ENCODE measurements at places on chromosomes 11 and 22.
A peak's percentile ranks its signal among the peaks of the same experiment; 100 is the strongest.

DNA sequence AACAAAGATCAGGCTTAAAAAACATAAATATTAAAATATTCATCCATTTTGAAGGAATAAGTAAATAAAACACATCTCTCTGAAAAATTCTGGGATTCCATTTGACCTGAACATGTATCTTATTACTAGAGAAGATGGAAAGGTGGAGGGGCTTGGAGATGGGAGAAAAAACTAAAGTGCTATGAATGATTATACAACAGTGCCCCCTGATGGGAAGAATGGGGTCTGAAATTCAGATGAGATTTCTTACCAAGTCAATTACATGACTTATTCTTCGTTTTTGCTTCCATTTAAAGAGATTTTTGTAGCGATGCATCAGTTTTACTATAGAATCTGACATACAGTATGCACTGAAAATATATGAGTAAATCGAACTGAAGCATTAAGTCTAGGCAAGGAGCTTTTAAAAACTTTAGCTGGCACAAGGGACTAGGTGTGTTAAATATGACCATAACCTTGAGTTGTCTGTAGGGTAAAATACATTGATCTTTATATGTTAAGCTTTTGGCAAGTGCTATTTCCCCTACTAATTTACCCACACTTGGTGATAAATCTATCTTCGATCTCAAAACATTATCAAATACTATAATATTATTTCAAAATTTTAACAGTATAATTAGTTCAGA lies 718.8 kb downstream of the CNTN5 start:
- peak; percentile 1 for DNase-seq

DNA sequence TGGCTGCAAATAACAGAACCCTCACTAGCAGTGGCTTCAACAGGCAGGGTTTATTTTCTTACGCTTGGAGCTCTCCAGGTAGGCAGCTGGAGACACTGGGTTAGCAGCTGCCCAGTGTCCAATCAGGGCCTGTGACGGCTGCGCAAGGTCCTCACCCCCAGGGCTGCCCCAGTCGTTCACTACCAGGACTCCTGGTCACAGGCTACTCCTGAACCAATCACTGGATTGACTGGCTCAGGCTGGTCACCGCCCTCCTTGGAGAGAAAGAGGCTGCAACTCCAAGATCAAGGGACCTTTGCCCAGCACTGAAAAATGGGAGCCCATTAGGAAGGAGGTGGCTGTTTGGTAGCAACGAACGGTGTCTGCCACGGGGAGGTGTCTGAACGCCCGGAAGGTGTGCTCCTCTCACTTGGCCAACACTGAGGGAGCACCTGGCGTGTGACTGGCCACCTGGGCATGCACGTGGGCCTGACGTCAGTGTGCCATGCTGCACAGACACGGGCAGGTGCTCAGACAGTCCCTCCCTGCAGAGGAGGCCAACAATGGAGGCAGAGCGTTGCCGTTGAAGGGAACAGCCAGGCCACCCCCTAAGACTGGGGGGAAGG lies 5.1 kb downstream of the ARSA start:
- no peak for DNase-seq

DNA sequence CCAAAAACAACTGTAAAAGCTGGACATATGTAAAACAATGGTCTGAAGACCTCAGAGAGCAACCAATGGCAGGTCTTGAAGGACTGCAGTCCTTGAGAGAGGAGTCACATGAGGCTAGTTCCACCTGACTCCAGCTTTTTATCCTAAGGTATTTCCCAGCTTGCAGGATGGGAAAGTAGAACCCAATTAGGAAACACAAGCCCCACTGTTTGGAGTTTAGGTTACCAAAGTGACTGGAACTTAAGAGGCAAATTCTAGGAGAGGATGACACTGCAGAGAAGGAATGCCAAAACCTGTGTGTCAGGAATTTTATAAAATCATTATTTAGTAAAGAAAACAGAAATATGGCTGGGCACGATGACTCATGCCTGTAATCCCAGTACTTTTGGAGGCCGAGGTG lies 18.4 kb downstream of the OR2AT4 start:
- no peak for DNase-seq

DNA sequence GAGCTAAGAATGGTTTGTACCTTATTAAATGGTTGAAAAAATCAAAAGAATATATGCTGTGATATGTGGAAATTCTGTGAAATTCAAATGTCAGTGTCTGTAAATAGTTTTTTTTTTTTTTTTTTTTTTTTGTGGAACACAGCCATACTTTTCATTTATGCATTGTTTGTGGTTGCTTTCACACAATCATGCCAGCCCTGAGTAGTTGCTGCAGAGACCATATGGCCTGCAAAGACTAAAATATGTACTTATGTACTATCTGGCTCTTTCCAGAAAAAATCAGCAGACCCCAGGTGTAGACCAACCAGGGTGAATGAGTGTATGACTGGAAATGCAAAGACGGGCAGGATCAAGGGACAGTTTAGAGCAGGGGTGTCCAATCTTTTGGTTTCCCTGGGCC lies 98.3 kb downstream of the PTPRJ start:
- DNase-seq = no peak

DNA sequence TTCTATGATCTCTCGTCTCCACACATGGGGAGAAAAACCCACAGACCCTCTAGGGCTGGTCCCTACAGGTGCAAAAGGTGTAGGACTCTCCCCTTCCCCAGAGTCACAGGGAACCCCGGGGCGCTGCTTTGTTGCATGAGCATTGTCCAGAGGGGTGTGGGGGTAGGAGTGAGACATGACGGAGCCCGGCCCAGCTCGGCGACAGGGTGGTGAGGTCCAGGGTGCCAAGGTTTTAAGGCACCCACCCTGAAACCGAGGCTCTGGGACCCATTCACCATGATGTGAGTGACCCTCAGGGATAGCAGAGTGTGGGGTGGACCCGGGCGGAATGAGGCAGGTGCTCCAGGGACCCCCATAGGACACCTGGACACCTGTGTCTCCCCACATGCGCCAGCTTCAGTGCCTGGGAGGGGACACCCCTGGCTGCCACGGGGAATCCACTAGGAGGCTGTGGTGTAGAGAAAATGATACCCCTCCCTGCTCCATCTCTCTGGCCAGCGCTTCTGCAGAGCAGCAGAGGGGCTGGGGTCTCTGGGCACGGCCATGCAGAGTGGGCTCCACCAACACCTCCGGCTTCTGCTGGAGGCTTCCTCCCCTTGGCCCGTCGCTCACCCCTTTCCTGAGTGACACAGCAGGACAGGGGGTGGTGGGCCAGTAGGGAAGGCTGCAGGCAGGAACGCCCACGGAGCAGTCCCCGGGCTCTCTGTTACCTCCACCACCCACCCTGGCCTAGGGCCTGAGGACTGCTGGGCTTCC lies 15.2 kb downstream of the KRTAP5-5 start:
- no peak for DNase-seq

DNA sequence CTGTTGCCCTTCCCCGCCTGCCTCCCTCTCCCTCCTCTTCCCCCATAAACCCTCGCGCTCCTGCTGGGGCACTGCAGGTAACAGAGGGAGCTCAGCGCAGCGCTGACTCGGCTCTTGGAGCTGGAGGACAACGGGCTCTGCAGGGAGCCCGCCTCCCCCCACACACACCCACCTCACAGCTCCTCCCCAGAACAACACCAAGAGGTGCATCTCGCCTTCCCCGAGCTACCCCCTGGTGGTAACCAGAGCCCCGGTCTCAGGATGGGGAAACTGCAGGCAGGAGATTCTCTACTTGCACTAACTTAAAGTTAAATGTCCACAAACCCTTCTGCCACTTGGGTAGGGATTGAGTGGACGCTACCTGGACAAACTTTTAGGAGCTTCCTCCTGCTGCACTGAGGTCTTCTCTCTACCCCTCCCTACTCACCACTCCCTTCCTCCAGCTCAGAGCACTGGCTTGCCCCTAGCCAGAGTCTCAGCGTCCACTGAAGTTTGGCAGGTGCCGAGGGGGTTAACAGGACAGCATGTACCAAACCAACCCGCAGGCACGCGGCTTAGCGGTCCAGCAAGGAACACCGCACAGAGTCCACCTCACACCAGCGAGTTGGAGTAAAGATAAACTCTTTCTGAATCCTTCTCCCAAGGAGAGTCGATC lies 4.0 kb upstream of the SCN4B start:
- no peak for DNase-seq

DNA sequence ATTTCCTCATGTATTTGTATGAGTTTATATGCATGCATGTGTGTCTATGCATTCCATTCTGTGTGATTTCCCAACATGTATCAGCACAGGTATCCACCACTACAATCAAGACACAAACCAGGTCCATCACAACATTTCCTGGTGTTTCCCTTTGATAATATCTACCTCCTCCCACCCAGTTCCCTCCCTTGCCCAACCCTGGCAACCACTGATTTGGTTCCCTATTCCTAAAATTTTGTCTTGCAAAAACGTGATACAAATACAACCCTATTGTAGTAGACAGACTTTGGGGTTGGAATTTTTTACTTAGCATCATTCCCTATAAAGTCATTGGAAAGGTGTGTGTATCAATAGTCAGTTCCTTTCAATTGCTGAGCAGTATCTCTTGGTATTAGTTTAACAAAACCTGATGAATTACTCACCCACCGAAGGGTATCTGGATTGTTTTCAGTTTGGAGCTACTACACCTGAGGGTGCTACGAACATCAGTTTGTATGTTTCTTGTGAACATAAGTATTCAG lies 51.8 kb upstream of the IGLL5 start:
- no peak for DNase-seq

DNA sequence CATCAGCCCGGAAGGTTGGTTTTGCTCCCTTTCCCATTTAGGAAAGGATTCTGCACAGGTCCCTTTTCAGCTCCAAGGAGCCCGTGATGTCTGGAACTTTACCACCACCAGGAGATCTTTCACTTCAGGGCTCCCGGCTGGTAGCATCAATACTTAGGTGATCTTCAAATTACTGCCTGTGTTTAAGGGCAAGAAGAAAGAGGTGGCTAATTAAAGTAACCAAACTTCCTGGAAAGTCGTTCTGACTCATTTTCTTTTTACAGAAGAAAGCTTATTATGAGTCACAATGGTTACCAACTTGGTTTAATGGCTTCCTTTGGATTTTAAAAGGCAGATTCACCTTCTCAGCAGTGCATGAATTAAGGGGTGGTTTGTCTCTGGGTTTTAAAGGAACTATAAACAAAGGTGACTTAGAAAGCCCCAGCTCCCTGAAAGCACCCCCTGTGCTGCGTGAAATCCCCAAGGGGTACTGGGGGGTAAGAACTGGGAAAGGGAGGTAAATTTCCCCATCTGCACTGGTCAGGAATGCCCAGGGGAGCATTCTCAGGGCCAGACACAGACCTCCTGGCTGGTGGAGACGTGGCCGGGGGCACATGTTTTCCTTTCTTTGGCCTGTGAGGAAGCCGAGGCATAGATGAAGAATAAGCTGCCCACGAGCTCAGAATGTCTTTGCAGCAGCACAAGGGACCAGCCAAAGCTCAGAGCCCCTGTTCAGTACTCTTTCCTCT lies 8.8 kb downstream of the POU2F3 start:
- peak; percentile 78 for DNase-seq

- DNase-seq = no peak
These were observed 48.8 kb downstream of the MYEOV start for GRCh38 chr11:69342588-69343330.

DNA sequence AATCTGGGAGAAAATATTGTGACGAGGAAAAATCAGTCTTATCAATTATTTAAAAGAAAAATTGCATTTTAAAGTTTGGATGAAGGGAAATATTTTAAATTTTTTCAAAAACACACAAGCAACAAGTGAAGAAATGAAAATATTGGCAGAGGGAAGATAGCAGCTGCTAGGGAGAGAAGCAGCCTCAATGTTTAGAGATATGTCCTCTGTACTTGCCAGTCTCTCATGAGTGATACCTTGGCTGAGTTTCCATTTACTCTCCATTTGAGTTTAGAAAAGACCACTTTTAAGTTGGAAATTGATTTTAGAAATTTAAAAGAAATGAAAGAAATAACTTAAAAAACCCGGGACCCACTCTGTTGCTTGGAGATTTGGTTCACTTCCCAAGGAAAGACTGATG lies 88.6 kb upstream of the DBX1 start:
- no peak for DNase-seq

DNA sequence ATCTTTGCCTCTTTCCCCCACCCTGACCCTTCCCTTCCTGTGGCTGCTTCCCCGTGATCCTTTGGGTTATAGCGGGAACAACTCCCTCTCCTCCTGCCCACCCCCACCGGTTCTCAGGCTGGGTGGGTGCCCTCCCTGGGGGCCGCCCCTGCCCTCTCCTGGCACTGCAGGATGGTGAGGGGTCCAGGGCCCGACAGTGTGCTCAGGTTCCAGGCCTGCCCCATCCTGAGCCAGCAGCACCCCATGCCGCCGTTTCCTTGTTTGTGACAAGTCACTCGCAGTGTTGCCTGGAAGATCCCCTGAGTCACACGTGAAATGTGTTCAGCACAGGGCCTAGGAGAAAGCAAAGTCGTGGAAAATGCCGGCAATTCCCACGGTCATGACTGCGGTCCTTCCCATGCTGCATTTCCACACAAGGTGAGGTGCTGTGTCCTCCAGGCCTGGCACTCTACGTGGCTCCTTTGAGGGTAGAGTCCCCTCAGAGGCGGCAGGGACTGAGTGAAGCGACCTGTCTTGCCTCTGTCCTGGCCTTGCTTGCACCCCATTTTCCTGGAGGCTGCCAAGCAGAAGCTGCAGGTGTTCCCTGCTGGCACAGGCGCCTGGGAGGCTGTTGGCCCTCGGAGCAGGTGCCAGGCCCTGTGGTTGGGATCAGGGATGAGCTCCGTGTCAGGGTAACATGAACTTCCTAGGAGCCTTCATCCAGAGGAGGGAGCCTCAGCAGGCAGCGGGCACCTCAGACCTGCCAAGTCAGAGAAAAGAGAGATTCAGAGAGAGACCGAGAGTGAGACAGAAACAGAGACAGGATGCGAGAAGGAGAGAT lies 80.5 kb upstream of the LINC01488 start:
- DNase-seq = no peak

- DNase-seq = peak; percentile 64
These were observed 97.2 kb downstream of the MICAL2 start for GRCh38 chr11:12207384-12208150.

- DNase-seq = no peak
These were observed 834.6 kb downstream of the TBC1D22A start for GRCh38 chr22:47597041-47597440.

DNA sequence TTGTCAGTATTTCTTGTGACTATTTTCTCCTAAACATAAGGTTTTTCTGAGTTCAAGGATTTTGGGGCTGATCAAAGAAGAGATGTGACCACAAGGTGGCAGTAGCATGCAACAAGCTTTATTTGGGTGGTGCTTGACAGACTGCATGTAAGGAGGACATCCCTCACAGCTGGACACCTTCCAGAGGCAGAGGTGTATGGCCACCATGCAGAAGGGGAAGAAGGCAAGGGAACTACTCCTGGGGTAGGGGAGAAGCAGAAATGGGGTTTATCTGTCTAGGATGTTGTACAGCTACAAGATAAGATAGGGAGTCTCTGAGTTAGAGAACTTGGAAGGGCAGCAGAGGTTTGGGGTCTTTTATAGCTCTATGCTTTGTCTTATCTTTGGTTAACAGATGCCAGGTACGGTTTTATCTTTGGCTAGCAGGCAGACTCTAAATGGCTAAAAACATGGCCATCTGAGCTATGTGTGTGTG lies 5.1 kb upstream of the BIRC2 start:
- peak; percentile 75 for DNase-seq

All from AG08395 (cell line).